ENCODE measurements at places on chromosomes 5 and 9.

- no peak for DNase-seq
Observed at GRCh38 chr5:139501381-139501780, 18.8 kb upstream of the STING1 start.

GRCh38 chr5:139461698-139462097, 845 bp downstream of the ECSCR start:
- DNase-seq = no peak

- DNase-seq = no peak
Observed at GRCh38 chr9:34454571-34455065, 3.8 kb downstream of the FAM219A start.

DNA sequence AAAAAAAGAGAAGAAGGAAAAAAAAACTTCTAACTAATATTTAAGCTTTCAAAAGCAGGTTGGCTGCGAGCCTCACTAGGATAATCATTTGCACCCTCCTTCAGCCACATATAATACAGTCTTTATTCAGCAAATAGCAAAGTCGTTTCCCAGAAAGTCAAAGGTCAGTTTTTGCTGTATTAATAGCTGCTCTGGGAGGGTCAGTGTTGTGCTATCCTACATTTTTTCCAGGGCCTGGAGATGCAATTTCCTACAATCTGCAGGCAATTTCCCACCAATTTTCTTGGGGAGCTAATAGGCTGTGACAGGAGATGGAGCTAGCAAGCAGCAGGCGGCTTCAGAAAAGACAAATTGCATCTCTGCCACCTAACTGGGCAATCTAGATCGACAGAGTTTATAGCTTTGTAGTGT, 136.8 kb downstream of the TLE1 start:
- no peak for DNase-seq

DNA sequence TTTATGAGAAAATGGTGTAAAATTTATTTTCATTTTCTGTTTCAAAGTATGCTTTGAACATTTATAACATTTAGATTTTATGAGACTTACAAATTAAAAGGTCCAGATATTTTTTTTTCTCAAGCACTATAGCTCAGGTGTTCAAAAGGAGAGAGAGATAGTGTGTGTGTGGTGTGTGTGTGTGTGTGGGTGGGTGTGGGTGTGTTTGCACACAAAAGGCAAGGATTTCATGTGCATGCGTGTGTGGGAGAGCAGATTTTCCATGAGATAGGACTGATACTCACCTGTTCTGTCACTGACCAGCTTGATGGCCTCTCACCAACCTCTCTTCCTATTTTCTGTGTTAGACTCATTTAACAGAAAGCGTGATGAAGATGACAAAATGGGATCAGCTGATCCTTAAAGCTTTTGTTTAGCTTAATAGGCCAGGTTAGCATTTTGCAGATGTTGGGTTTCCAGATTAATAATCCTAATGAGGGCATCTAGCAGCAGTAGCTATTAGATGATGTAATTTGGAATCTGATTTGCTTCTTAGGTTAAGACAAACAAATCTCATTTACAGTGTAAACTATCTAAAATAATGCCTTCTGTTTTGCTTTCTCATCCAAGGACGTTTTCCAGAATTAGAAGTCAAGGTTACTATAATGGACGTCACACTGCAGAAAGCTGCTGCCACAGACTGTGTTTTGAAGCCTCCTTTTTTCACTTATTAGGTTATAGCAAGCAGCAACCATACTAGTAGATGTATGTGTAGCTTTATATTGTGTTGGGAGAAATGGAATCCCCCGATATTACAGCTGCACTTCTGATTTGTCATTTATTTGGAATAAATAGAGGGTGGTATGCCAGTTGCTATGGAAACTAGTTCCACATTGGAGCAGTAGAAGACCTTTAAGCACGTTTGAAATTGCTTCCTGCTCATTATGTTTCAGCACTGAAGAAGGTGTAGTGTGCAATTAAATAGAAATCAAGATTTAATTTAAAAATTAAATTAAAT, 355.6 kb downstream of the TAF11L14 start:
- DNase-seq = no peak

- DNase-seq = no peak
Observed at GRCh38 chr9:95213117-95213516, 104.4 kb downstream of the FANCC start.
